B cell (primary cell): ENCODE measurements at places on chromosomes 13 and 19. TPM values are rescaled to one million over a fixed set of nuclear protein-coding genes. Genes with fewer than 3 reads are reported as not detected.

Gene SERTAD3
- total RNA-seq, result 39.3 and 41.6 TPM in 2 replicates

- no peak for DNase-seq
Observed at GRCh38 chr13:86725105-86725504, 925.9 kb upstream of the SLITRK6 start.

Gene ZFP14
- total RNA-seq, result 22.4 and 22.7 TPM in 2 replicates

DNA sequence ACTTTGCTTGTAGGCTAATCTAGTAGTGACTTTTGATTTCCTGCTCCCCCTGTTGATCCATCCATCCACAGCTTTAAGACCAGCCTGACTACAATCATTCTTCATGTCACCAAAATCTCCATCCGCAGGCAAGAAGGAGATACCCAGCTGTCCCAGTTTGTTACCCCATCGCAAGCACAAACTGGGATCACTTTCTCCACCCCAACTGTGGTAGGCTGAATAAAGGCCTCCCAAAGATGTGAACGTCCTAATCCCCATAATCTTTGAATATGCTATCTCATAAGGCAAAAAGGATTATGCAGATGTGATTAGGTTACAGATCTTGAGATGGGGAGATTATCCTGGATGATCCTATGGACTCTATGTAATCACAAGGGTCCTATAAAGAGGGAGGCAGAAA, 202.0 kb downstream of the ENOX1 start:
- DNase-seq, result no peak
